ENCODE measurements at places on chromosomes 16 and 17. TPM values are rescaled to one million over a fixed set of nuclear protein-coding genes. Genes with fewer than 3 reads are reported as not detected.

The PRKCB gene
- 51.6 TPM for total RNA-seq

The XYLT1 gene
- total RNA-seq, result 42.1 TPM

The TSPOAP1 gene
- total RNA-seq, result 54.4 TPM

The CDH13 gene
- not detected for total RNA-seq

The CDC27 gene
- total RNA-seq, result 164 TPM

The HS3ST6 gene
- not detected for total RNA-seq

The EVPLL gene
- total RNA-seq, result not detected

The TRIM65 gene
- total RNA-seq, result 60.4 TPM

The RHBDL3 gene
- total RNA-seq, result 0.15 TPM

The RND2 gene
- total RNA-seq, result 0.30 TPM

The KRTAP9-4 gene
- total RNA-seq, result not detected

The FOXC2 gene
- total RNA-seq, result not detected

The HAS3 gene
- 0.31 TPM for total RNA-seq

The AIPL1 gene
- total RNA-seq, result not detected

The RBFOX1 gene
- total RNA-seq, result not detected

The SLC16A11 gene
- not detected for total RNA-seq

The TMEM100 gene
- not detected for total RNA-seq

The ZNF23 gene
- 11.3 TPM for total RNA-seq

The SNAI3 gene
- 3.3 TPM for total RNA-seq

The DGKE gene
- 21.4 TPM for total RNA-seq

The HID1 gene
- total RNA-seq, result 9.9 TPM

The UMOD gene
- total RNA-seq, result not detected

The TP53TG3B gene
- total RNA-seq, result not detected

The RPL27 gene
- total RNA-seq, result 1,241 TPM

The VAT1L gene
- total RNA-seq, result not detected

The CPNE7 gene
- 0.83 TPM for total RNA-seq

The ZC3H7A gene
- total RNA-seq, result 68.6 TPM

The CA5A gene
- not detected for total RNA-seq

The RNF227 gene
- 5.8 TPM for total RNA-seq

The NAGS gene
- 0.61 TPM for total RNA-seq

The KRTAP1-5 gene
- not detected for total RNA-seq

The CALB2 gene
- not detected for total RNA-seq

The MTHFSD gene
- total RNA-seq, result 26.0 TPM

The SYT17 gene
- 6.0 TPM for total RNA-seq

The AANAT gene
- total RNA-seq, result not detected

The OR3A3 gene
- not detected for total RNA-seq

The GDPD1 gene
- total RNA-seq, result 3.6 TPM

The MNT gene
- total RNA-seq, result 58.7 TPM

The BCAR1 gene
- 13.9 TPM for total RNA-seq

The SMTNL2 gene
- total RNA-seq, result not detected

The HOXB8 gene
- not detected for total RNA-seq

The PIK3R5 gene
- 1.5 TPM for total RNA-seq

The ZNF785 gene
- total RNA-seq, result 4.6 TPM

The FBXW10 gene
- not detected for total RNA-seq

Measured in OCI-LY7 (cell line).